ENCODE measurements at places on chromosomes 3 and 15. TPM values are rescaled to one million over a fixed set of nuclear protein-coding genes. Genes with fewer than 3 reads are reported as not detected.

DNA sequence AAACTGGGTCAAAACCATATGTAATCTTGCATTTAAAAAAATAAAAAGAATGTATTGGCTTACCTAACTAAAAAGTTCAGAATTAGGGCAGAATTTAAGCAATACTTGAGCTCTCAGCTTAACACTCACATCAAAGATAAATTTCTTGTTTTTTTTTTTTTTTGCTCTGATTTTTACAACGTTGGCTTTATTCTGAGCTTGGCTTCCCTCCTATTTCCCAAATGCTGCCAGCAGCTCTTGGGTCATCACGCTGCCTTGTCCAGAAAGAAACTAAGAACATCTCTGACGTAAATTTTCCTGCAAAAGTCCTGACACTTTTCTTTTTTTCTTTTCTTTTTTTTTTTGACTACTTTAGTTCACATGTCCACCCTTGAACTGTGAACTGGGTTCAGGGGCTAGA is 150.6 kb upstream of the TGFBR2 start:
- no peak overlapping the region for H3K27ac ChIP-seq
- no peak overlapping the region for H3K4me3 ChIP-seq

- H3K36me3 ChIP-seq, result no peaks in the 10 kb centered on the region
- no peak overlapping the region for H3K27ac ChIP-seq
- peaks cover 20% of the 10 kb centered on the region for H3K4me1 ChIP-seq
- no peaks in the 10 kb centered on the region for H3K27me3 ChIP-seq
Measured at GRCh38 chr3:177622520-177622919, 425.2 kb upstream of the TBL1XR1 start.

DNA sequence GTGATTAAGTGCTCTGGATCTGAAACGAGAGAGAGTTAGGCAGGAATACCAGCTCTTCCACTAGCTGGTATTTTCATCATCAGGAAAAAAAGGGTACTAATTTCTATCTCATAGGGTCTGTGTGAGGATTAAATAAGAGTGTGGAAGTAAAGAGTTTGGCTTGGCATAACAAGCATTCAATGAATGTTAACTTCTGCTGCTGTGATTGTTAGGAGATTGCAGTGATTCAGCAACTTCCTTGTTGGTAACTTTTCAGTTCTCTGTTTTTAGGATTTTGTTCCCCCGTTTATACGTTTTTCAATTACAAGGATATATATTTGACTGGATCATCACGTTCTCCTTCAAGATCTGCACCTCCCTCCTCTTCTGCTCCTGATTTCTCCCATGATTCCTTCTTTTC is 65.9 kb upstream of the MYO5C start:
- peaks cover 11% of the 10 kb centered on the region for H3K4me1 ChIP-seq
- H3K4me3 ChIP-seq, result no peak overlapping the region
- no peaks in the 10 kb centered on the region for H3K27me3 ChIP-seq
- no peak for DNase-seq

DVL3 gene
- total RNA-seq, result 31.5 TPM

NPAP1 gene
- total RNA-seq, result not detected

Measured in T-helper 17 cell (primary cell).